ENCODE measurements at places on chromosomes 11 and 22.
A peak's percentile ranks its signal among the peaks of the same experiment; 100 is the strongest.

DNA sequence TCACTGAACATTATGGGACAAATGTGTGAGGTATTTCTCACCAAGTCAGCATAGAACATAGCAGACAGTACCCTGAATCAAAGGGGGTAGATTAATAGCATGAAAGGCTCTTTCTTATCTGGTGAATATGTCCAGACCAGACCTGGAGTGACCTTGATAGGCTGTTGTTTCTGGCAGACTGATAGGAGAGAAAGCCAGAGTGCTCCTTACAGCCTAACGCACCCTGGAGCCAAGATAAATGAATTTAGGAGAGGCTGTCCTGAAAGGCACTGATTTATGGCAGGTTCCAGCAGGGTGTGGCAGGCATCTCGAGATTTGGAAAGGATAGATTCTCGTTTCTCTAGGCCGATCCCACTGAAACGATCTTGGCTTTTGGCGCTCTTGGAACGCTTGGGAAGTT, 204.6 kb downstream of the DBX1 start:
- no peak for DNase-seq

GRCh38 chr11:75013051-75013450, 24.3 kb downstream of the NEU3 start:
- DNase-seq, result no peak

DNA sequence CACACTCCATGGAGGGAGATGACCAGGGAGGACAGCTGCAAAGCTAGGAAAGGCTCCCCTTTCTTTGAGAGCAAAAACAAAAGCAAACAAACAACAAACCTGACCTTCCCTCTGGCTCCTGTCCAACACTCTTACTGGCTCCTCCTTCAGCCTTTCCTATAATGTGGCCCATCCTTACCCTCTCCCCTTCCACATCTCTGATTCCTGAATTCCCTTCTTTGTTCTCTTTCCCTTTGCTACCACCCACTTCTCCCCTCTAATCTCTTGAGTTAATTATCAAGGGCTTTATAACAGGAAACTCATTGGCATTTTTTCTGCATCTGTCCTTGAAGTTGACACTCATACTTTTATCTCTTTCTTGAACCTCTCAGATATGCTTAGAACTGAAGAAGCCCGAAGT, 56.3 kb downstream of the ZNF280B start:
- DNase-seq, result no peak

GRCh38 chr11:48077251-48077650, 96.9 kb downstream of the PTPRJ start:
- DNase-seq, result no peak

- DNase-seq, result no peak
Observed at GRCh38 chr22:32325416-32325801, 32.3 kb upstream of the RFPL3 start.

GRCh38 chr11:65606876-65607613, 7.0 kb downstream of the MAP3K11 start:
- DNase-seq, result no peak

GRCh38 chr11:102640946-102641345, 15.8 kb upstream of the MMP20 start:
- DNase-seq, result no peak

DNA sequence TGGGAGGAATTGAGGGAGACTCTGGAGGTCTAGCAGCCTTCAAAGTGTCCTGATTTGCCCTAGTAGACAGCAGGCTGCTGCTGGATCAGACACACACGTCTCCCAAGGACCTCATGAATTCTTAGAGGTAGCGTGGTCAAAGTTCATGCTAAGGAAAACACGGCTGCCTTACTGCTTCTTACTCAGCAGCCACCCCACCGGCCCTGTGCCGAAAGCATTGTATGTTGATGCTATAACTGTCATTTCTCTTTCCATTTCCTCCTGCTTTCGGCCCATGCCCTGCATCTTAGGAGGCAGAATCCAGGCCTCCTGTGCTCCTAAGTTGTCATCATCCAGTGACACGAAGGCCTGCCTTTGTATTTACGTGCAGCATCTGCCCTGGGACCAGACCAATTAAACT, 10.5 kb upstream of the CCND1 start:
- DNase-seq, result no peak

DNA sequence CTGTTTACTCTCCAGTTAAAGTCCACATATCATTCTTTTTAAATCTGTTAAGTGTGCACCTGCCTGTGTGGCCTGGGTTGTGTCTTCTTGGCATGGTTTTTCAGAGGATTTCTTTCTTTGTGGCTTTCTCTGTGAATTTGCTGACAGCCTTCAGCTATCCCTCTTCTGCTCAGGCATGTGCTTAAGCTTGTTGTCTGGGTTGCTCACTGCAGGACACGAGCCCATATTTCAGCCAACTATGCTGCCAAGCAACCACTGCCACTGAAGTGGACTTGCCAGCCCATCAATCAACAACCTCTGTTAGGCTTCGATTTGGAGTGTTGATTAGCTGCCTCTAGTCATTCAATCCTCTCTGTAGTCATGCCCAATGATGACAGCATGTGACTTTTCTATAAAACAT, 18.4 kb downstream of the OR51I2 start:
- DNase-seq, result no peak

GRCh38 chr11:82815406-82815805, 81.7 kb upstream of the FAM181B start:
- no peak for DNase-seq

- DNase-seq, result no peak
Observed at GRCh38 chr11:15675683-15676082, 561.0 kb downstream of the INSC start.

DNA sequence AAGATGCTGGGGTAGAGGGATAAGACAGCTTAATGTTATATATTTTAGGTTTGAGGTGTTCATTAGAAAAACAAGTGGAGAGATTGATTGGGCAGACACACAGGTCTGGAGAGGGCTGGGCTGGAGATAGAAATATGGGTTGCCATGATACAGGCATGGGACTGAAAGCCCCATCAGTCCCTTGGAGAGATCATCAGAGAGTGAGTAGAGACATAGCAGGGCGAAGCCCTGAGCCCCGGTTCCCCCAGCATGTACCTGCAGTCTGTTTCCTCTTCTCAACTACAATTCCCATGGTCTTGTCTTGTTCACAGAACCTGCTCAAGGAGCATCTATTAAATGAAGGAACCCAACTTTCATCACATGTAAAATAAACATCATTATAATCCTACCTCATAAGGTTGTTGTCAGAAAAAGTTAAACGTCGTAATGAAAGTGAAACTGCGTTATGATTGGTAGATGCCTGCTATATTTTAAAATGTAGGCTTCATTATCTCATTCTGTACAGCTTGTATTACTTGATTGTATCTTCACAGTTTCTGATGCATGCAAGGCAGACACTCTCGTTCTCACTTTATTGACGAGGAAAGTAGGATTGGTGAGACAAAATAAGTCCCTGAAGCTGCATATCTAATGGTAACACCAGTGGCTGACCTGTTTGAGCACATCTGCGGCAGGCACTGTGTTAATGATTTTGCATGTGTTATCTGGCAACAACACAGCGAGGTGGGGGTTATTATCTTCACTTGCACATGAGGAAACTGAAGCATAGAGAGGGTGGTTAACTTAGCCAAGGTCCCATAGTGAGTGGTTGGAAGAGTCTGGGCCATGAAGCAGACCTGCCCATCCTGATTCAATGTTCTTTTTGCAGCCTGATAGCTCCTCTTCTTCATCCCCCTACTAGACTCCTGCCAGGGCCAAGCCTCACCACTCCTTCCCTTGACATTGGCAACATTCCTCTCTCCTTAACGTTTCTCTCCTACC, 63.5 kb downstream of the ENDOD1 start:
- DNase-seq, result peak; percentile 26

- no peak for DNase-seq
Observed at GRCh38 chr11:6223854-6224253, 10.6 kb downstream of the FHIP1B start.

DNA sequence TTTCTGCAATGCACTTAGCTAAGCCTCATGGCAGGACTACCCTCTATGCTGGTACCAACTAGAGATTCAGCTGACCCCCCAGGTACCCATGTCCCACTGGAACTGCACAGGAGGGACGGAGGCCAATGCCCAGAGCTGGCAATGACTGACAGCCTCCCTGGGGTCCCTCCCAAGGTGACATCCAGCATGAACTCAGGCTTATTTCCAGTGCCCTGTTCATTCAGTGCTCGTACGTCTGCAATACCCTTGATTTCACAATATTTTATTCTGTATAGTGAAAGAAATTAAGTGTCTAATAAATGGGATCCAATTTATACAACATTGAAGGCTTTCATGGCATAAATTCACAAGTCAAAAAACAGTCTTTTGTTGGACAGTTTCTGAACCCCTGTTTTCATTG, 20.2 kb downstream of the ETS1 start:
- no peak for DNase-seq

DNA sequence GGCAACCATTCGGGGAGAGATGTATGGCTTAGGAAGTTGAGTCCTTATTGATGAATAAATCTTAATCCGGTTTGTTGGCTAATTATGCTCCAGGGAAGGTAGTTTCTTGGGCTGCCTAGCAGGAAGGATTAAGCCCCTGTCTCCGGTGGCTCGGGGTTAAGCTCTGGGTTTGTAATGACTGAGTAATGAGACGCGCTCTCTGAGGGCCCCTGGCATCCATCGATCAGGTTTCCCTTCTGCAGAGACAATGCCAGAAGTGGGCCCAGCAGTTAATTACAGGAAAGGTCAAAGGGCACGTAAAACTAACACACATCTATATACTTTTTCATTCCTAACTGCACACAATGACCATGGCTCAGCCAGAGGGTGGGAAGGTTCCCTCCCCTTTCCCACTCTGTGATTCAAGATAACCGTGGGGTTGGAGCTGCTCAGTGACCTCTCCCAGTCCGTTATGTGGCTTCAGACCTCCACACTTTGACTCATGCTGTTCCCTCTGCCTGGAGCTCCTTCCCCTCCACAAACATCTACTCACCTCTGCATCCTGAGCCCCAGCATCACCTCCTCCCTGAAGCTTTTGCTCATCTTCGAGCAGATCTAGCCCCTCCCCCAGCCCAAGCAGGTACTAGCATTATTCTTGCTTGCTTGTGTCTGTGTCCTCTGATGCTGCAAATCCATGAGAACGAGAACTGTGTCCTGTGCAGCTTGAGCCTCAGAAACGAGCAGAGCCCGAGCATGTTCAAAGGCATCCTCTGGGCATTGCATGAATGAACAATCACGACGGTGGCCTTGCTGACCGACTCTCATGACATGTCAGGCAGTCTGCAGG, 16.6 kb downstream of the SCUBE1 start:
- no peak for DNase-seq

GRCh38 chr11:75279273-75279672, 38.7 kb downstream of the TPBGL start:
- DNase-seq, result no peak

GRCh38 chr22:42856179-42856864, 751 bp downstream of the ARFGAP3 start:
- peak; percentile 34 for DNase-seq

GRCh38 chr11:92504004-92504403, 279.4 kb downstream of the FAT3 start:
- no peak for DNase-seq

GRCh38 chr11:132865623-132866022, 666.7 kb downstream of the OPCML start:
- DNase-seq, result no peak

DNA sequence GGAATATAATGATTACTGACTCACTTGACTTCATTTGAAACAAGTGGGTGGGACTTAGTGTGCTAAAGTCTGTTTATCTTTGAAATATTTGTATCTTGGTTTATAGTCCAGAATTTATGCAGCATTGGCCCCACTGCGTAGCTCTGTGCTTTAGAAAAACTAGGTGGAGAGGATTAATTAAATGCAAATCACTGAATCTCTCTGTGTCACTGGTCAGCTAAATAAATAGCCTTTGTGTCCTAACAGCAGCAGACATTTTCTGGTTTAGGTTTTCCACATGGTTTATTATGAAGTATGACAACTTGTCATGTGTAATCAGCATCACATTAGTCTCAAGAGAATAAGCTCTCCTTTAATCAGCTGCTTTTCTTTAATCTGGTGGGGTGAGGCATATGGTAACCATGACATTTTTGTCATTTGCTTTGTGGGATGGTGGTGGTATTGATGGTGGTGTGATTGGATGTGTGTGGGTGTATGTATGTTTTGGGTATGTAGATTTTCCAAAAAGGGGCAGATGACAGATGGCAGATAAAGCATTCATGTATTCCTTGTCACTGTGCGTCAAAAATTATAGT, 33.9 kb downstream of the BCL2L13 start:
- no peak for DNase-seq

- DNase-seq, result no peak
Observed at GRCh38 chr11:77642228-77642627, 4.6 kb upstream of the CLNS1A start.

GRCh38 chr11:134923441-134923840, 511.4 kb upstream of the B3GAT1 start:
- DNase-seq, result no peak

GRCh38 chr11:44036811-44037657, 10.7 kb upstream of the ACCSL start:
- peak; percentile 9 for DNase-seq

DNA sequence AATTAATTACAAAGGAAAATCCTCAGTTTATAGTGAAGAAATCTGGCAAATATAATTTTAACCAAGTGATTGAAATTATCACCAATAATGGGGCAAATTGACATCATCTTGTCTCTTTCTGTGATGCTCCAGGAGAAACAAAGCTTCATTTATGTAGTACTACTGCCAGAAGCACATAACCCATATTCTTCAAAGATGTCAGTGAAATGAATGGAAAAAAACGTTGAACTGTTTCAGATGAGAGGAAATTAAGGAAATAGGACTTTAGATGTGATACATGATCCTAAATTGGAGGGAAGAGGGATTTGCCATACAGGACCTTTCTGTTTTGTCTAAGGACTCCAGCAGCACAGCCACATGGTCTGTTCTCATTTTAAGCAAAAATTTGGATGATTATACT, 57.6 kb downstream of the PPP6R3 start:
- DNase-seq, result no peak

DNA sequence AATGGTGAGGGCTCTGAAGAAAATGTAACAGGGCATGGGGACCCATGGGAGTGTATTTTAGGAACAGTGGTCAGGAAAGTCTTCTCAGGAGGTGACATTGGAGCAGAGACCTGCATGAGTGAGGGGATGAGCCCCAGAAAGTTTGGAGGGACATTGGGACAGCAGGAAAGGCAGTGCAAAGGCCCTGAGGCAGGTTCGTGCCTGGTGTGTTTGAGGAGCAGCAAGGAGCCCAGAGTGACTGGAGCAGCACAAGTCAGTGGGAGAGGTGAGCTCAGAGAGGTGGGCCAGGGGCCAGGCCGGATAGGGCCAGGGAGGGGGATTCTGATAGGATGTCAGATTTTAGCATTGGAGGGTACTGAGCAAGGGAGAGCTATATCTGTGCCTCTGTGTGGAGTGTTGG, 80.0 kb upstream of the CRYBB3 start:
- DNase-seq, result no peak

- peak; percentile 86 for DNase-seq
Observed at GRCh38 chr22:36331306-36331911, 56.4 kb downstream of the MYH9 start.

GRCh38 chr11:76602431-76602861, 68.1 kb downstream of the LRRC32 start:
- DNase-seq, result no peak

- DNase-seq, result no peak
Observed at GRCh38 chr22:48926643-48927042, 901.0 kb downstream of the BRD1 start.

All from CD4-positive, alpha-beta T cell treated with Interleukin-15 for 4 hours (primary cell).